ENCODE measurements at places on chromosomes 12 and 14.

- no peak for DNase-seq
Observed at GRCh38 chr14:52873694-52874093, 77.2 kb downstream of the FERMT2 start.

- DNase-seq: no peak
Observed at GRCh38 chr14:24310265-24310645, 315 bp downstream of the LTB4R2 start.

GRCh38 chr12:26047401-26048226 is 77.2 kb downstream of the BHLHE41 start:
- no peak for DNase-seq

DNA sequence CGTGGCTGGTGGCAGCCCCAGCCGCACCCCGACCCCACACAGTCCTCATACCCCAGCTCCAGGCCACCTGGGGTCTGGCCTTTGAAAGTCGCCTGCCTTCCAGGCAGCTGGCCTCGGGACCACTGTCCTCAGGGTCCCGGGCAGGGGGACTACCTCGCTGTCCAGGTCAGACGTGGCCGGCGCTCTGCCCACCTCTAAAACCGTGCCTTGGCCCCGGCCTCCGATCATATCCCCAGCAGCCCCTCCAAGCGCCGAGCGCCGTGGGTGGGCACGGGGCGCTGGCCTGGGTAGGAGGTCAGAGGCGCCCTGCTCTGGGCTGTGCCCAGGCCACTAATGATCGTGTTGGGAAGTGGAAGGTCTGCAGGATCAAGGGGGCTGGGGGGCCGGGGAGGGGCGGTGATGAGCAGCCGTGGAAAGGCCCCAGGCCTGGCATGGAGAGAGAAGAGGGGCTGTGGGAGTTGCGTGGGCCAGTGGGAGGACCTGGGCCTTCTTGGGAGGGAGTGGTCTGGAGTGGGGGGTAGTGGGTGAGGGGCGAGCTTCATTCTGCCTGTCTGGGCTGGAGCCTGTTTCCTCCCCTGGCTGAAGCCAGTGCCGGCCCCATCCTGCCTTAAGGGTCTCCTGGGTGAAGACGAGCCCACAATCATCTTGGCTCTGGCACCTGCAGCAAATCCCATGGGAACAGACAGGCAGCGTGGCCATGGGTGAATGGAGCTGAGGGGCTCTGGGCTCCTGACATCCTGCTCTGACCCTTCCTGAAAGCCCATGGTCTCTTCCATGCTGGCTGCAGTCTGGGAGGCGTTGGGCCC is 4.9 kb downstream of the TMEM121 start:
- DNase-seq: no peak

DNA sequence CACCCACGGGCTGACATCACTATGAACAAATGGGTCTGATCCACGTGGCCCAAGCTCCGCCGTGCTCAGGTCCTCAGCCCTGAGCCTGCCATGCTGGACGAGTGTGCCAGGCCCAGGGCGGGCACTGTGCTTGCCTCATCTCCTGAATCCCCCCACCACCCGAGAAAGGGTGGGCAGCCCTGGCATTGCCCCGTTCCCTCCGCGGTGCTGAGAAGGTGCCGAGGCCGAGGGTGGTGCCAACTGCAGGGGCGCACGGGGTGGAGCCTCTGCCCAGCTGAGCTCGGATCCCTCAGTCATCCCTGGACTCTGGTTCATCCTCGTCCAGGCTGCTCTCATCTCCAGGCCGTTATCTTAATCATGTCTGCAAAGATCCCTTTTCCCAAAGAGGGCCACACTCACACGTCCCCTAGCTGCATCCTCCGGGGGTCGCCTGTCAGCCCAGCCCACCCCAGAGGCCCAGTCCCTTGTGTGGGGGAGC is 60.6 kb downstream of the NOC4L start:
- DNase-seq: no peak

DNA sequence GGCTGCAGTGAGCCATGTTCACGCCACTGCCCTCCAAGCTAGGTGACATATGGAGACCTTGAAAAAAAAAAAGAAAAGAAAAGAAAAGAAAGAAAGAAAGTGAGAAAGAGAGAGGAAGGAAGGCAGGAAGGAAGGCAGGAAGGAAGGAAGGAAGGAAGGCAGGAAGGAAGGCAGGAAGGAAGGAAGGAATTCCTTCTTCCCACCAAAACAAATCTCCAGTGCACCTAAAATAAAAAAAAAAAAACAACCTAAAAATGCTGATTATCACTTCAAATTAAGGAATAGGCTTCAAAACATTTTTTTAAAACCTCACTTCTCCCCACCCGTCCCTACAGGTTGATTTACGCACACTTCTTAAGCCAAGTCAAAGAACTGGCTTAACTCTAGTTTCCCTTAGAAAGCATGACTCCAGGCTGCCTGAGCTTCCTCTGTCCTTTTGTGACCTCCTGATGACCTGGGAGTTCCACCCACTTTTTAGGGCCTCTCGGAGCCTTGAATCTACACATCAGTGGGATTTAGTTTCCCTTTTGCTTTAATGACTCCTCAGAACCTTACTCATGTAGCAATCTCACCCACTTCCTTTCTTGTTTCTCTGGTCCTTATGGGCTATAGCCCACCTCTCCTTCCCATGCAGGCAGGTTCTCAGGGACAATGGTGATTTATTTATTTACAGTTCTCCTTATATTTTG is 18.6 kb downstream of the DUSP6 start:
- DNase-seq: no peak

Data from vagina (tissue), 2 donors.